ENCODE measurements at places on chromosomes 6 and 20.

GRCh38 chr6:150453357-150453756, 84.5 kb downstream of the IYD start:
- DNase-seq, result no peak

- no peak for DNase-seq
These were observed 64.8 kb upstream of the TMEM30A start for GRCh38 chr6:75349262-75349984.

DNA sequence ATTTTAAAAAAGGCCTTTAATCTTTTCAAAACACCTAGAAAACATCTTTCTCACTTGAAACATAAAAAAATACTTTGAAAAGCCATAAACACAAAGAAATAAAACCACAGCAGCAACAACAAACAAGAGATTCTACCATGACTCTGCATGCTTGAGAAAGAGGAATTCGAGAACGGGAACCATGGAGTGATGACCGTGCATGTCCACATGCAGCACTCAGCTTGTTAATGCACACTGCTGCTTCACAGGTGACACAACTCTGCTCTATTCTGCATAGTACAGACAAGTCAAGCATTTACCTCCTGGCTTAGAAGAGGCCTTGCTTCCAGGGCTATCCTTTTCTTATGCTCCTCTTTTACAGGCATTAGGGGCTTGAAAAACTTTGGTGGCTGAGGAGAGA, 64.9 kb upstream of the NUP153 start:
- DNase-seq, result no peak

DNA sequence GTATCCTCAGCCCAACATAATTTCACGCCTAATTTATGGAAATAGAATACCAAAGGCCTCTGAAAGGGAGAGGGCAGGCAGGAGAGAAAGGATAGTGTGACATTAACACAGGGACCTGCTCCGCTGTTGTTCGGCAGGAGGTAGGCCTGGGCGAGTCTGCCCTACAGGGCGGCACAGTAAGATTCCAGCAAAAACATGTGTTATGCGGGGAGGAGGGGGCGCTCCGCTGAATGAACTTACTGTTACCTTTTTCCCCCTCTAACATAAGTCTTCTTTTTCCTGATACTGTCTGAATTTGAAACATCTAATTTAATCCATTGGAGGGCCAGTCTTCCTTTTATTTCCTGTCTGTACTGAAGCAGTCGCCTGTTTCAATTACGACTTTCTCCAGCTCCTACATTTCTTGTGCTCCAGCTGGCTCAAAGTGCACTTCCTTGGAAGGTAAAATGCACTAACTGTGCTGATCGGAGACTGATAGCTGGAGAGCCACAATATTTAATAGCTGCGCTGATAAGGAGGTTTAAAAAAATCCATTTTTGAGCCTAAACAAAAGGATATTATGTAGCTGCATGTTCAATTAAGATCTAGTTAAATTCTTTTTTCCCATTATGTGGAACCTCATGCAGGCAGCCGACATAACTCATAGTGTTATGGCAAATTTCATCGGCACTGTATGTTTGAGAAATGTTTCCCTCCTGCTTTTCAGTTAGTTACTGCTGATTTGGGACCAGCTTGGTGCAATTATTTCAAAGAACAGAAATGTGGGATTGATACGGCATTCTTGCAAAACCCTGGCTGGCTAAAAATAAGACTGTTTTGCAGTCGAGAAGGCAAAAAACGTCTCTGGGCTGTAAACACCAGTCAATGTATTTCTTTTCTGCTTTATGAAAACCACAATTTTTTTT, 193.0 kb downstream of the FOXC1 start:
- no peak for DNase-seq

- DNase-seq, result no peak
These were observed 140.4 kb downstream of the PHACTR3 start for GRCh38 chr20:59744756-59745155.

DNA sequence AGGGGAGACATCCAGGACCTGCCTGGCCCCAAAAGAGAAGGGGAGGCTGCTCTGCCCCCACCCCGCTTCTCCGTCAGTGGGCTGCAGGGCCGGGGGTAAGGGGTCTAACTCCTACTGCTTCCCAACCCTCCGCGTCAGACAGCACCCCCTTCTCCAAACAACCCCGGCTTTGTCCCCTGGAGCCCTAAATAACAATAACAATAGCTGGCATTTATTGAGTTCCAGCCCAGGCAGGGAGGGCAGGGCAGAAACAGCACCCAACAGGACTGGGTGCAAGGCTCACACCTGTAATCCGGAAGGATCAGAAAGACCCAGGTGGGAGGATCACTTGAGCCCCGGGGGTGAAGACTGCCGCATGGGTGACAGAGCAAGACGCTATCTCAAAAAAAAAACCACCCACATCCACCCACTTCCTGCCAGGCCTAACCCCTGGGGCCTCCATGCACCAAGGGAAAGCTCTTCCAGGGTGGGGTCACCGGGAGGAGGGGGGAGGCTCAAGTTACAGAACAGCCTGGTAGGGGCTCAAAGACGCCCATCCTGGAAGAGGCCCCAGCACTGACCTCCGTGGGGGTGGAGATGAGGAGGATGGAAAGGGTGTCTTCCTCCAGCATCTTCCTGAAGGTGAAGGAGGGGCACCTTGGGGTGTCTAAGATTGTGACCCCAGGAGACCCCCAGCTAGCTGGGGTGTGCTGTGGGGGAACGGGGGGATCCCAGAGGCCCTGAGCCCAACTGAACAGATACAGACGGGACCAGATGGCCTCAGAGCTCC, 1.3 kb upstream of the FNDC11 start:
- no peak for DNase-seq

GRCh38 chr6:43510827-43511163, 649 bp upstream of the LRRC73 start:
- no peak for DNase-seq

GRCh38 chr20:4880051-4880450, 121.3 kb downstream of the SLC23A2 start:
- DNase-seq, result no peak

DNA sequence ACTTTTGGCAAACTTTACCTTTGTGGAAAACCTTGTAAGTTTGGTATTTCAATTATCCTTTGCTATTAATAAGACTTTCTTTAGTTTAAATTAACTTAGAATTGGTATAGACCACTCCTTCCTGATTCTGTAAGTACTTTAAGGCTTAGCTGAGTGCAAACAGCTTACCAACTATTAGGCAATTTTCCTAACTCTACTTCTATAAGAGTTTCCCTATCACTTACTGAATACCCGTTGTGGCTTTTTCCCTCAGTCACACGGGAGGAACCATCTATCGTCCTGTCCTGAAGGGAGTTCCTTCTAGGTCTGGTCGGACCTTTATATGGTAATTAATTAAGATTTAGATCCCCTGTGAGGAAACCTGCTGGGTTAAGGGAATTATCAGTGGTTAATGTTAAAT, 9.6 kb downstream of the SLC35A1 start:
- no peak for DNase-seq

- no peak for DNase-seq
These were observed 121.2 kb downstream of the INSM1 start for GRCh38 chr20:20489054-20489453.

GRCh38 chr20:32556312-32557184, 28.6 kb downstream of the NOL4L start:
- DNase-seq, result no peak

- DNase-seq, result no peak
These were observed 545 bp downstream of the FNDC1 start for GRCh38 chr6:159169557-159170332.

DNA sequence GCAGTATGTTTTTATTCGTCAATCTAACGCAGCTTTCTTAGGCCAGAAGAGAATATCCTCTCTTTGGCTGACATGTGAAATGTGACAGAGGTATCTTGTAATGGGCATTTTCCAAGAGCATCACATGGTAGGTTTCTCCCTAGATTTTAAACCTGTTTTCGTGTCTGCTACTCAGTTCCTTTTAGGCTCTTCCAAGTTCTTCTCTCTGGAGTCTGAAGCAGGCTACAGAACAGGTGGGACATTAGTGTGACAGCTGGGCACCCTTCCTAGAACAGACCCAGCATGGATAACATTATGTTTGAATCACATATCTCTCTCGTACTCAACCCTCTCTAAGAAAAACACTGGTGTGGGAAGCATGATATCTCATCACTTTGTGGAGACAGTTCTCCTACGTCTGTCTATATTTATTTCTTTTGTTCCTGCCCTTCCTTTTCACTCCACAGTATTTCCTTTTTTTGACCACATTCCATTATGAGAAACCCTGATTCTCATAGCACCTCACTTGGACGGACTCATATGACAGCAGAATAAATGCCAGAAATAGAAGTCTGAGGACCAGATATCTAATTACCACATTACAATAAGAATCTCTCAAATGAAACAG, 263.4 kb downstream of the NKAIN2 start:
- DNase-seq, result peak; percentile 20

GRCh38 chr6:74578339-74578738, 627.5 kb downstream of the COL12A1 start:
- DNase-seq, result no peak

DNA sequence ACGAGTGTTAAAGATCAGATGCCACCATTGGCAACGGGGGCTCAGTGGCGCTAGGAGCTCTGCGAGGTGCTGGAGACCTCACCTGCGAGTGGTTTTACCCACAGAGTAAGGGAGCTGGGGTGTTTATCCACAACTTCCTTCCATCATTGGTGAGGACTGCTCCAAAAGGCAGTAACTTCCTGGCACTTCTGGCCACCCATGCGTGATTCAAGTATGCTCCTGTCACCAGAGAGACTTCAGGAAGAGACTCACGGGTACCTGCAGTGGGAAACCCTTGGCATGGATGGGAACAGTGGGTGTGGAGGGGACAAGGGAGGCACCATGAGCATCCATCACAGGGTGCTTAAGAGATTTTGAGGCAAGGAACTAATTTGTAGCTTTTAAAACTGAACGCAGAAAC, 53.2 kb downstream of the RIN2 start:
- no peak for DNase-seq

- no peak for DNase-seq
These were observed 19.0 kb upstream of the BHLHE23 start for GRCh38 chr20:63025534-63026331.

DNA sequence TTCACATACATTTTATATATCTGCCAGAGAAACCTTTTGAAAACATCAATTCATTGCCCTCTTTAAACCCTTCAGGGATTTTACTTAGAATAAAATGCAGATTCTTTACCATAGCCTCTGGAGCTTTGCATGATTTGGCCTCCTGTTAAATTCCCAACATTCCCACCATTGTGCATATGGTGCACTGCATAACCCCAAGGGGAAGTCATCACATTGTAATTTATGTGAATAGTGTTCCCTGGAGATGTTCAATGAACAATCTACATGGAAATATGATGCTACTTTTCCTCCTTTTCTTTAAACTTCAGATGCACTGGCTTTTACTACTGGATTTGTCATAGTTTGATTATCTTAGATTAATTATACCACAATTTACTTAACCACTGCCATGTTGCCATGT, 94.7 kb downstream of the PHF3 start:
- DNase-seq, result no peak

DNA sequence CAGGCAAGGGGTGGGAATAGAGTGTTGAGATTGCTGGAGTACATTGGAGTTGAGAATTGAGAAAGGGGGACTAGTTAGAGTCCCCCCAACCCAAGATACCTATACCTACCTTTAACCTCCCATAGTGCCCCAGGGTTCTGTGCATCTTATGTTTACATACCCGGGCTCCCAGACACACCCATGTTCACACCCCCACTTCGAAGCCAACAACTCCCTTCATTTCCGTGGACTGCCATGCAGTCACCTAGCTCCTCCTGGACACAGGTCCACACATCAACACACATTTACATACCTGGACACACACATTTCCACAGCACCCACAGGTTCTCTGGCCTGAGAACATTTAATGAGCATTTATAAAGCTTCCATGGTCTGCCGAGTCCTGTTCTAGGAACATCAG, 5.1 kb downstream of the TMEM63B start:
- DNase-seq, result no peak

DNA sequence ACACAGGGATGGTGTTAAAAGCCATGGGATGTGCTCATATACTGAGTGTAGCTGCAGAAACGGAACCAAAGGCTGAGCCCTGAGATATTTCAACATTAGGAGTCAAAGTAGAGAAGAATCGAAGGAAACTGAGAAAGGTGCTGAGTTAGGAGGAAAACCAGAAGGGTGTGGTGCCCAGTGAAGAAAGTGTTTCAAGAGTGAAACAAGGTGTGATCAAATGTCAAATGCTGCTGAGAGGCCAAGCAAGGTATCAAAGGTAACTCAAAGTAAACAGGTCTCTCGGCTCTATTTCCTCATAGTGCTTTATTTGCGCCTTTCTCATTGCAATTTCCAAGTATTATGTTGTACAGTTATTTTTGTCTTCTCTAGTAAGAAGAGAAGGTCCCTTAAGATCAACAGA, 94.1 kb downstream of the PRDM1 start:
- DNase-seq, result no peak

- no peak for DNase-seq
These were observed 74.6 kb upstream of the RNF24 start for GRCh38 chr20:4089756-4090487.

DNA sequence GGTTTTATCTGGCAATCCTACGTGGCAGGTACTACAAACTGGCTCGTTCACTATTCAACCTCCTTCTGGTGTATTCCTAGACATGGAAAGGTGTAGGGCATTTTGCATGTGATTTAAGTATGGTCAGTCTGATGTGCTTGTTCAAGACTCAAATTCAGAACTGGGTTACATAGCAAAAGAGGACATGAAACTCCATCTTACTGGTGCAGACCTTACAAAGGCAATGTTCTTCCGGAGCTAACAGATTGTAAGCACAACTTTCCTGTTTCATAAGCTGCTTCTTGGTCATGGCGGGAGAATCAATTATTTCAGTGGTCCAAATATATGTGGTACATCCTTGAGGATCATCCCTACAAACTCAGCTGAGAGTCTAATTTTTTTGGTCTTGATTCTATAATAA, 703.4 kb downstream of the EPM2A start:
- DNase-seq, result no peak

GRCh38 chr6:167576828-167577503, 249.7 kb upstream of the AFDN start:
- DNase-seq, result no peak

- DNase-seq, result no peak
These were observed 38.7 kb downstream of the UQCC2 start for GRCh38 chr6:33672808-33673207.

DNA sequence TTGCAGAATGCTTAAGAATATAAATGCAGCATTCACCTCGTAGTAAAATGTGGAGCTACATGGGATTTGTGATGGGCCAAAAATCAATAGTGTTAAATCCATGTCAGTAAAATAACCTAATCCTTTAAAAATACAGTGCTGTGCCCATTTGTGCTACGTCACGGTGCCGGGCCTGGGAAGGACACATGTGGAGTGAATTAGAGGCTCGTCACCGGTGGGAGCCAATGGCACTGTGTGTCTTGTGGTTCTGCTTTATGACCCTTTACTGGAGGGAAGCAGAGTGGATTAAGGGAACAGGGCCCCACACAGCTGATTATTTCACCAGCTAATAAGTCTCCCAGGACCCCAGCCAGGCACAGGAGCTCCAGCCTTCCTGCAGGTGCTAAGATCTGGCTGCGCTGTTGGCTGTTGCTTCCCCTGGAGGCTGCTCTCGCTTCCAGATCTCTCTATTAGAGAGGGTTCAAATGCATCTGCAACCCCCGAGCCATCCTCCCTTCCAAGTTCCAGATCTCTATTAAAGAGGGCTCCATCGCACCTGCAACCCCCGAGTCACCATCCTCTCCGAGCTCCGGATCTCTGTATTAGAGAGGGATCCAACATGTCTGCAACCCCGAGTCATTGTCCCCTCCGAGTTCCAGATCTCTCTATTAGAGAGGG, 405.8 kb downstream of the CDH4 start:
- DNase-seq, result no peak

Data from anterior cingulate cortex (tissue), 58 donors.